ENCODE measurements at places on chromosomes 2 and 18. TPM values are rescaled to one million over a fixed set of nuclear protein-coding genes. Genes with fewer than 3 reads are reported as not detected.

REG3A gene
- 0.31 TPM for total RNA-seq

COLEC11 gene
- total RNA-seq, result 2.9 TPM

SGPP2 gene
- 0.04 TPM for total RNA-seq

DNA sequence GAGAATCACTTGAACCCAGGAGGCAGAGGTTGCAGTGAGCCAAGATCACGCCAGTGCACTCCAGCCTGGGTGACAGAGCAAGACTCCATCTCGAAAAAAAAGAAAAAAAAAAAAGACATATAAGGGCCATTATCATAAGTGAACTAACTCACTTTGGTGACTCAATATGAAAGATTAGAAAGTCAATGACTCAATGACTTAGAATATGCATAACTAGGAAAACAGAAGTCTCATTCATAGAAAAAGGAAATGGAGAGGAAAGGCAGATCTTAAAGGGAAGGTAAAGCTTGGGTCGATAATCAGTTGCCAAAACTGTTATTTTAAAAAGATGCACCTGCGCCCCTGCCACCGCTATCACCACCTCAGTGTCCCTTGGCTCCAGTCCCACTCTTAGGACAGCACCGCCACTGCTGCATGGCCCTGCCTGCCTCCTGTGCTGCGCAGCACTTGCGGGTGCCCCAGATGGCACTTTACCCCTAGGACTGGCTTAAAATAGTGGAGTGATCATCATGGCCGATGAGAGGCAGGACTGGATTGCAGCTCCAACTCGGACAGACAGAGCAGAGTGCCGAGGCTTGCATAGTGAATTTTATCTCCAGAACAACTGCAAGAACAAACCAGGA lies 54.7 kb downstream of the INO80D start:
- no peak for DNase-seq

- no peak for DNase-seq
Measured at GRCh38 chr18:72783530-72783929, 84.3 kb downstream of the NETO1 start.

DNA sequence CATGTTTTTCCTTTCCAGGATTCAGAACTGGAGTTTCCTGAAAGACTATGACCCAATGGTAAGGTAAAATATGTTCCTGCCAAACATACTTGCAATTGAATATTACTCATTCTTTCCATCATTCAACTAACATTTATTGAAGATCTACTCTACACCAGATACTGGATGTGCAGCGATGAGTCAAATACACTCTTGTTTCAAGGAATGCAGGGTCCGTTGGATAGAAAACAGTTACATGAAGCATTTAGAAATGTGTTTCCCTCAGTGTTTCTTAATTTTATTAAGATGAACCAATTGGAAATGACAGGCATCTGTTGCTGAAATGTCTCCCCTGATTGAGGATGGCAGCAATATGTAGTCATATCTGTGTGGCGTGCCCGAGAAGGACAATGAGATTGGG lies 14.8 kb upstream of the SLC66A3 start:
- no peak for DNase-seq

- no peak for DNase-seq
Measured at GRCh38 chr2:33599943-33600192, 769 bp upstream of the FAM98A start.

DNA sequence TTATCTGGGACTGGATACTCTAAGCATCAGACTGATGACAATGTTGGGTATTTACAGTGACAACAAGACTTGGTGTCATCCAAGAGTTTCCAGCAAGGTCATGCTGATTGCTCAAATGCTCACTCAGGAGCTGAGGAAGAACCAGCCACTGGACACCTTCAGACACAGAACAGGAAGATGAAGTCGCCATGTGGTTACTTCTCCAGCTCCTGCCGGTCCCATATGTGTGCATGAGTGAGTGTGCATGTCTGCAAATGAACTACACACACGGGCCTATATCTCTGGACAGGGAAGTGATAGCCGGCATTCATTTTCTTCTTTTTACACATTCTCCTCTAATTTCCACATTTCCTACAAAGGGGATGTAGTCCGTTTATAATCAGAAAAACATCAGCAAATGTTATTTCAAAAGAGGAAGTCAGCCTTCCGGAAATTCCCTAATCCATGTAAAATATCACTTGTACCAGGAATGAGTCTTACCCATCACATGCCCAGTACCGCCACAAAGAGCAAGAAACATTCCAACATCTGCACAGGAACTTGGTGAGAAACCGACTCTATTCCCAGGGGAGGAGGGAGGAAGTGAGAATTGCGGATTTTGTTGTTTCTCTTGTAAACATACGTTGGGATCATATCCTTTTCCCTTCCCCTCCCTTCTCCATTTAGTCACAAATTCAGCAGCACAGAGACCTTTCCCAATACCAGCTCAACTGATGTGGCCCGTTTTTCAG lies 10.8 kb downstream of the RFX8 start:
- DNase-seq, result no peak

DNA sequence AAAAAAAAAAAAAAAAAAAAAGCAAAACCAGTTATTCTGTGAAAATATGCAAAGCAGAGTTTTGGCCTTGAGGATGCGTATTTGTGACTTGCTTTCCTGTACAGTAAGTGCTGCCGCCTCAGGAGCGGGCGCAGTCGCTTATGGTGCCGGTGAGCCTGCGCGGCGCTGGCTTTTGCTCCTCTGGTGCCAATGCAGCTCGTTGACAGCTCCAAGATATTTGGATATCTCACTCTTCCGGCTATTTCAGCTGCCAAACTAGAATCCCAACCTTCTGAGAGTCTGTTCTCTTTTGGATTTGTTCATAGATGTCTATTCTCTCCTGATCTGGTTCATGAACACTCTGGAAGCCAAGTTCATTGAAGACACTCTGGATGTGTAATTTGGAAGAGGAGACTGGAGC lies 184.1 kb downstream of the AGAP1 start:
- no peak for DNase-seq

GRCh38 chr2:181861379-181861778 lies 30.2 kb upstream of the ITPRID2 start:
- DNase-seq, result no peak

DNA sequence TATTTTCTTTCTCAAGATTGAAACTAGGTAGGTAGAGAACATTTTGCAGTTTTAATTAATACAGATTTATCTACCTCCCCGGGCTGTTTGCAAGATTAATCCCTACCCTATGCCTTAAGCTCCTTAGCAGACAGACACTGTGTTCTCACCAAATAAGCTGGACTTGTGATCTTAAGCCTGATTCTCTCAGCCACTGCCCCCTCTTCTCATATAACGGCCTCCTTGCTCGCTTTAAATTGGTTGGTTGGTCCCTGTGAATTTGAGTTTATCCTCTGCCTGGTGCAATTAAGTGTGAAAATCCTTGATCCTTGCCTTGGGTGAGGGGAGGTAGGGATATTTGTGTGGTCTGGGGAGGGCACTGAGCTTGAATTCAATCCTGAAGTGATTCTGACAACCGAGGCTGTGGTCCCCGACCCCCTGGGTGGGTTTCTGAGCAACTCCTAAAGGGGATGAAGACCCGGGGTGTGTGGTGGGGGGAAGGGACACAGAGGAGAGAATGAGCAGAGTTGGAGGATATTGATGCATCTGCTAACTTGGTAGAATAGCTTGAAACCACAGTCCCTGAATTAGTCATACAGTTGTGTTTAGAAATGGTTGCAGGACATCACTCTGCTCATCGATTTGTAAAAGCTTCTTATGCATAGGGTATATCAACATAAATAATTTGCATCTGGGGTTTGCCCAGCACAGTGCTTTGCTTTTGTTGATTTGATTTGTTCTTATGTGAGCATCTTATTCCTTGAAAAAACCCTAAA lies 36.9 kb upstream of the NCKAP5 start:
- DNase-seq, result no peak

- DNase-seq, result no peak
Measured at GRCh38 chr18:78678318-78678695, 301.3 kb upstream of the SALL3 start.

GRCh38 chr2:120957905-120958304 lies 222.2 kb downstream of the GLI2 start:
- DNase-seq, result no peak

DNA sequence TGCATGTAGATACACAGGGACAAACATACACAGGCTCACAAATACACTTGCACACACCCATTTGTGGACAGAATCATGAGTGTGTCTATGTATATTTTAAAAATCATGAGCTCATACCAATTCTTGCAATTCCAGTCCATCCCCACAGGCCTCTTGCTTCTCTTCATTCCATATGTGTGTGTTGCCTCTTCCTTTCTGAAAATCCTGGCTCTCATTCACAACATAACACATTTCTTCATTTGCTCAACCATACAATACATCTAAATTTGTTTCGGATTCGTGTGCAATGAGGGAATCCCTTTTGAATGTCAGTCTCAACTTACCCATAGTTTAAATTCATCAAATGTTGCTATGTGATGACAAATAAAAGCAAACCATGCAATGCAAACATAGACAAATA lies 51.4 kb downstream of the GNAL start:
- no peak for DNase-seq

Data from K562 (cell line).